ENCODE measurements at places on chromosomes 1 and 21.
A peak's percentile ranks its signal among the peaks of the same experiment; 100 is the strongest.

- no peak for DNase-seq
These were observed 6.0 kb downstream of the DPT start for GRCh38 chr1:168723000-168723399.

- no peak for DNase-seq
These were observed 58.7 kb upstream of the APOBEC4 start for GRCh38 chr1:183711741-183712361.

DNA sequence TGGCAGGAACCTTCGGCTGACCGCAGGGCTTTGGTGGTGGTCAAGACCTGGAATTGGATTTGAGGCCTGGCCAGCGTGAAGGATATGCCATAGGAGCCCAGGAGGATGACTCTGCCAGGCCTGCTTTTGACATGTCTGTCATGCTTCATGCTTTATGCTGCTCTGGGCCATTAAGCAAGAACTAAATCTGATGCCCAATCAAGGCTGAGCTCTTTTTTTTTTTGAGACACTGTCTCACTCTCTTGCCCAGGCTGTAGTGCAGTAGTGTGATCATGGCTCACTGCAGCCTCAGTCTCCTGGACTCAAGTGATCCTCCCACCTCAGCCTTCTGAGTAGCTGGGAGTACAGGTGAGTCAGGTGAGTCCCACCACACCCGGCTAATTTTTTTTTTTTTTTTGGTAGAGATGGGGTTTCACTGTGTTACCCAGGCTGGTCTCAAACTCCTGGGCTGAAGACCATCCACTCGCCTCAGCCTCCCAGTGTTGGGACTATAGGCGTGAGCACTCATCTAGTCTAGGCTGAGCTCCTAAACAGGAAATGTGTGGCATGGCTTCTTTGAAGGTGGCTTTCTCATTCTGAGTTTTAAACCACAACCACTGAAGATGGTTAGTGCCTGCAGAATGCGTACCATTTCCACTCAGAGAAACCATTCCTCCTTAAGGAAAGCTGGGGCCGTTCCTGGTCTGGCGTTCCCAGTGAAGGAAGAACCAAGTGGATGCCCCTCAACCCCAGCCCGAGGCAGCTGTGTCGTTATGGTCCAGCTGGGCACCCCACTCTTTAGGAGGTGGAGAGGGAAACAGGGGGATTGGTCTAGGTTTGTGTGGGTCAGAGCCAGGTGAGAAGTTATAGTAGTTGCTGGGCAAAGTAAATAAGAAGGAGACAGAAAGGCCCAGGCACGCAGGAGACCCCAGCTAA is 34.2 kb upstream of the ATP5PO start:
- peak; percentile 60 for DNase-seq

DNA sequence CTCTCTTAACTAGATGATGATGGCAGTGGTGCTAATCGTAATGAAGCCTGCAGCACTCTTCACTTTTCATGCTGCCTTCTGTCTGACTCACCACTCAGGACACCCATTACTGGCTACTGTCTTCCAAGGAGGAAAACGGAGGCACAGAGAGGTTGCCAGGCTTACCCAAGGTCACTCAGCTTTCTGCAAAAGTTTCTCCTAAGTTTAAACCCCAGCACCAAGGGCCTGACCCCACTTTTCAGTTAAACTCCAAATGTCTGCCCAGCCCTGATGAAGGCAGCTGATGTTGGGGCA is 78.1 kb upstream of the RUNX3 start:
- DNase-seq: no peak

- DNase-seq: no peak
These were observed 144.1 kb downstream of the OMA1 start for GRCh38 chr1:58402444-58402843.

Measured in activated CD4-positive, CD25-positive, alpha-beta regulatory T cell treated with anti-CD3 and anti-CD28 coated beads, Interleukin-2, amount 50 U/mL, for 72 hours (primary cell).